Psoas muscle (tissue), 8 donors: ENCODE measurements at places on chromosomes 1 and 21. TPM values are rescaled to one million over a fixed set of nuclear protein-coding genes. Genes with fewer than 3 reads are reported as not detected.

DNA sequence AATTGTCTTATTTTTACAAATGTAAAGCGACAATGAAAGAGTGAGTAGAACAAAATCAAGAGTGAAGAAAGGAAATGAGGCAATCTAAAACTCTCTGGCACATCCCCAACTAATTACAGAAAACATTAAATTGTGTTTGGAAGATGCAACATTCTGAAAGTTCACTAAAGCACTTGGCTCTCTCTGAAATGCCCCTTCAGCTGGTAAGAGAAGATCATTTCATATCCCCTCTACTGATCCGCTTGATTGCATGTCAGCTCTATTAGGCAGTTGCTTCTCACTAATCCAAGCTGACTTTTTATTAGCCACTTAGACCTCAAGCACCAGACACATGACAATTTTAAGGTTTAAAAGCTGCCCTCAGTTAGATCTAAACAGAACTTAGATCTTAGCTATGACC is 262.8 kb upstream of the PRMT6 start:
- DNase-seq = no peak

Gene ERVH48-1
- not detected for total RNA-seq

DNA sequence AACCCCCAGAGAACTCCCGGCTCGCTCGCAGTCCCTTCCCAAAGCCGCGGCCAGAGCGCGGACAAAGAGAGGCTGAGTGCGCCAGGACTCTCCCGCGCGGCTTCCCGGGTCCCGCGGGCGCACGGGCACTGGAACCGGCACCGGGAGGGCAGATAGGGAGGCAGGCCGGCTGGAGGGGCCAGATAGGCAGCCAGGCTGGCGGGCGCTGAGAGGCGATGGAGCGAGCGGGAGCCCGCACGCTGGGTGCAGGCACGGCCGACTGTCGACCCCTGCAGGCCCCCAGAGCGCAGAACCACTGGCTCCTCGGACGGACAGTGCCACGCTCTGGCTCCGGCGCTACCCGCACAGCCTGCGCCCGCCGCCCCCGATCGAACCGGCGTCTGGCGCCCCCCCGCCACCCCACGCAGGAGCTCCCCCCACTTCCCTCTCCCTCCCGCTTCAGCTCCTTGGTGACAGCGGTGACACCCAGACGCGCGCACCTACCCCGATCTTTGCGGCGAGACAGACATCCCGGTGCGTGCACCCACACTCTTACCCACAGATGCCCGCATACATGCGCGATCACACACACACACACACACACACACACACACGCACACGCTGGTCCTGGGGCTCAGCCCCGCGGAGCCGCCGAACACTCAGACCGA is 534 bp downstream of the SLC6A9 start:
- DNase-seq = no peak

Gene AGO4
- total RNA-seq = 15.8 TPM

- no peak for DNase-seq
Observed at GRCh38 chr1:53478502-53478818, 19.3 kb downstream of the DMRTB1 start.

DNA sequence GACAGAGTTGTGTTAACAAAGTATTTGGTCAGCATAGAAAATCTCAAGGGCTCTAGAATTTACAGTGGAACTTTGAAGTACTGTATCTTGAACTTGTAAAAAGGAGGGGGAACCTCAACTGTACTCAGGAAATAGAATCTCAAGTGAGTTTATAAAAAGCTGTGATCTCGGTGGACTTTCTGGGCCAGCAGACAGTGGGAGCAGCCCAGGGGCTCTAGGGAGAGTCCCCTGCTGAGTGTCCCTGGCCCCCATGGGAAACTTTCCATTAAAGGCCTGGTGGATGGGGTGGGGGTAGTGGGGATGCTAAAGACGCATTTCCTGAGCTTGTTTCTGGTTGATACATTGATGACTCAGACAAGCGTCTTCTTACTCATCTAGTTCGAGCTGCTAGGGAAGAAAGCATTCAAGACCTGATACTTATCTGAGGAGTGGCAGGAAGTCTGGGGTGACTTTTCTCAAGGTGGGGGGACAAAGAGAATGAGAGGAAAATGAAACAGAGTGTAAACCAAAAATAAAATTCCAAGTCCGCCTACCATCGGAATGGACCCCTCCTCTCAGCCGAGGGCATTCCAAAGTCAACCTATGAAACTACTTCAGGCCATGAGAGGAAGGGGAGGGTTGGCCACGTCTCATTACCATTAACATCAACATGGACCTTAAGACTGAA is 65.5 kb downstream of the NID1 start:
- no peak for DNase-seq

DNA sequence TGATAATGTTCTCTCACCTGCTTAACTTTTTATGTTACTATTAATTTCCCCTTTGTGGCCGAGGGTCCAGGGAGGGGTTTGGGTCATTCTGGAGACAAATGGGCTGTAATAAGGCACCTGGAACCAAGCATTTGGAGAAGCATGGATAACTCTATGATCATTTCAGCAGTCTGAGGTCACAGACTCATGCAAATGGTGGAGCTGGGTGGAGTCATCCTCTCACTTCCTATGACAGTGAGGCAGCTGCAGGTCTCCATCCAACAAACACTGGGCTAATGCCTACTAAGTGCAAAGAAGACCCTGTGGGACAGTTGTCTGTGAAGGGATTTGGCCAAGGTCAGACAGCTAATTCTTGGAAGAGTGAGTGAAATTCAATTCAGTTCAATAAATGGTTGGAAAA is 28.8 kb upstream of the CAMTA1 start:
- no peak for DNase-seq

DNA sequence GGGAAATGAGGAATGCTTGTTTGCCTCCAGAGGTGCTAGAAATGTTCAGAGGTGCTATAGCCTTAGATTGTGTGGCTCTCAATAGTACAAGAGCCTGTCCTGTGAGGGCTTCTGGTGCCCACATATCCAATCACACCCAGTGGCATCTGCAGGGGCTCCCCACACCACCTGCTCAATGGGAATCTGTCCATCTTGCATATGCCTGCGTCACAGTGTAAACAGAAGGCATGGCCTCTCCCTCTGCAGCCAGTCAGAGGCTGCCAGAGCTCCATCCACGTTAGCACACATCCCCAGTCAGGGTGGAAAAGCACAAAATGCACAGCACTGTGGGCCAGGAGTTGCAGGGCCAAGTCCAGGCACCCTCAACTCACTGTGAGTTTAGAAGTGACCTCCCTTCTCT is 113.6 kb upstream of the GRIK3 start:
- no peak for DNase-seq

- DNase-seq = no peak
Observed at GRCh38 chr1:170426596-170426995, 105.4 kb upstream of the GORAB start.

Gene CFHR1
- total RNA-seq = not detected

- no peak for DNase-seq
Observed at GRCh38 chr1:170891872-170892271, 43.5 kb upstream of the MROH9 start.

- DNase-seq = no peak
Observed at GRCh38 chr1:66359815-66360214, 174.1 kb upstream of the SGIP1 start.

- DNase-seq = no peak
Observed at GRCh38 chr1:37741130-37741529, 23.8 kb downstream of the EPHA10 start.

GRCh38 chr1:233668725-233669294 is 54.9 kb downstream of the KCNK1 start:
- no peak for DNase-seq

Gene RNF186
- total RNA-seq = not detected

- DNase-seq = no peak
Observed at GRCh38 chr1:165162671-165163241, 193.8 kb downstream of the LMX1A start.

Gene TRMT13
- 9.0 TPM for total RNA-seq

Gene S100A9
- 53.4 TPM for total RNA-seq

DNA sequence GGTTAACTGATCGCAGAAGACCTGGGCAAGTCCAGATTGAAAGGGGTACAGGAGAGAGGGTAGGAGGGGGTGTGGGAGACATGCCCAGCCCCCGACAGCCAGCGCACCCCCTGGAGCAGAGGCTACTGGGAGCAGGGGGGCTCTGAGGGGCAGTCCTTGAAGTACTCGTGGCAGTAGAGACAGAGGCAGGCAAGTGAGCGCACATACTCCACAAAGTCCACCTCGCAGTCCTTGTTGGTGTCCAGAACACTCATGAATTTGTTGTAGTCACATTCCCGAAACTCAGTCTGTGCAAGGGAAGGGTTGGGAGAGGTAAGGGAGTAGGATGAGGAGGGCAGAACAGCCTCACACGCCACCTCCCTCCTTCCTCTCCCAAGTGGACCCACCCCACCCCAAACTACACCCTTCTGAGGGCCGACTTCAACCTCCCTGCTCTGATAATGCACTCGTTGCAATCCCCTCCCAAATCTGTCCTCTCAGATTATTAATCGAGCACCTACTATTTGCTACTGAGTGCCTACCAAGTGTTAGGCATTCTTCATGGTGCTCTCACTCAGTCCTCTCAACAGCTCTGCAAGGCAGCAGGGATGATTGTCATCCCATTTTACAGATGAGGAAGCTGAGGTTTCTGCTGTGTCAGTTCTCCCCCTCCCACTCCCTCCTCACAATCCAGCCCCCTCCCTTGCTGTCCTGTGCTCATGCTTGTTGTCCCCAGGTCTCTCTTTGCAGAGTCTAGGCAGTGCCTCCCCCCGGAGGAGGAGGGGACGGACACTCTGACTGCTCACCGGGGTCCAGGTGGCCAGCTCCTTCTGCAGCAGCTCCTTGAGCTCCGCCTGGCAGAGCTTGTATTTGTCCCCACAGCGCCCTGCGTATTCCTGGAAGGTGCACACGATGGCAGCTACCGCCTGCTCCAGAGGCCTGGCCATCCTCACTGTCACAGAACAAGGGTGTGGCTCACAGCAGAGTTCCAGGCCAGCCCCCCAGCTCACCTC is 1.2 kb downstream of the S100A3 start:
- peak; percentile 43 for DNase-seq

DNA sequence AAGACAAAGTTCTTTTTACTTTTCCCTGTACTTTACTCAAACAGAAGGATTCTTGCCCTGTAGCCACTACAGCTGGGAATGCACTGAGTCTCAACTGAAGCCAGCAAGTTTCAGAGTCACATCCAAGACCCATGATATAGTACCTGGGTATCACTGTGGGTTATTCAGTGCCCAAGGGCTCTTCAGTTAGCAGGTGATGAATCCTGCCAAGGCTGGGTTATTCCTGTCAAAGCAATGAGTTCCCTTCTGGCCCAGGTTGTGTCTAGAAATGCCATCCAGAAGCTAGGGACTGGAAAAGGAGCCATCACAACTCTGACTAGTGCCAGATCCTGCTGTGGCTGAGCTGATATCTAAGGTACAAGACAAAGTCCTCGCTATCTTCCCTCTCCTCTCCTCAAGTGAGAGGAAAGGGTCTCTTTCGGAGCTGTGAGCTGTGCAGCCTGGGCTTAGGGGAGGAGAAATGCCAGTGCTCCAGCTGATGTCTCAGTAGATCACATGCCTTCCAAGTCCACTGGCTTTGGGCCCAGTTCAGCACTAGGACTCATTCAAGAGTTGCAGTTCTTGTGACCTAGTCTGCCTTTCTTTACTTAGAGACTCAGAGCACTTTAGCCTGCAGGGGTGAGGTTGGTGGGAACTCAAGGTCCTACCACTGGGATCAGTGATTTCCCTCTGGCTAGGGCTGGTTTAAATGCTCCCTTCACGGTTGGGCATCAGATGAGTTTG is 369.4 kb downstream of the TBX15 start:
- peak; percentile 61 for DNase-seq

Gene MAP3K7CL
- 32.0 TPM for total RNA-seq

DNA sequence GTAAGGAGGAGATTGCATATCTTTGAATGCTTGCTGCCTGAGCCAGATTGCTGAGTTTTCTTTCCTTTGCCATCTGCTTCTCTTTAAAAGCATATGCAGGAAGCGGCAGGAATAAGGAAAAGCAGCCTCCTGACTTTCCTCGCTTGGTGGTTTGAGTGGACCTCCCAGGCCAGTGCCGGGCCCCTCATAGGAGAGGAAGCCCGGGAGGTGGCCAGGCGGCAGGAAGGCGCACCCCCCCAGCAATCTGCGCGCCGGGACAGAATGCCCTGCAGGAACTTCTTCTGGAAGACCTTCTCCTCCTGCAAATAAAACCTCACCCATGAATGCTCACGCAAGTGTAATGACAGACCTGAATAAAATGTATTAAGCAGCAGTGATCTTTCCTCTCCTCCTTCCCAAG is 1.5 kb downstream of the CORT start:
- DNase-seq = no peak

DNA sequence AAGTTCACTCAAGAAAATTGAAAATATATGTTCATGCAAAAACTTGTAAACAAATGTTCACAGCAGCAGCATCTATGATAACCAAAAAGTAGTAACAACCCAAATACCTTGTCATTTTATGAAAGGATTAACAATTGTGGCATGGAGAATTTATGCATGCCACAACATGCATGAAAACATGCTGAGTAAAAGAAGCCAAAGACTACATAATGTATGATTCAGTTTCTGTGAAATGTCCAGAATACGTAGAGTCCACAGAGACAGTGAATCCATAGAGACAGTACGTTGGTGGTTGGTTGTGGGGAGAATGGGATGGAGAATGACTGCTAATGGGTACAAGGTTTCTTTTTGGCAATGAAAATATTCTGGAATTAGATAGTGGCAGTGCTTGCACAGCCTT is 148.7 kb downstream of the MAST2 start:
- DNase-seq = no peak

Gene FAM229A
- 1.9 TPM for total RNA-seq

Gene KRTAP24-1
- not detected for total RNA-seq

- no peak for DNase-seq
Observed at GRCh38 chr1:117128323-117129079, 7.0 kb upstream of the TRIM45 start.

Gene BOLA1
- total RNA-seq = 13.9 TPM

Gene ATP1A2
- total RNA-seq = 633 TPM

Gene IL6R
- total RNA-seq = 182 TPM

GRCh38 chr1:207579436-207579799 is 65.5 kb upstream of the CR1L start:
- no peak for DNase-seq

DNA sequence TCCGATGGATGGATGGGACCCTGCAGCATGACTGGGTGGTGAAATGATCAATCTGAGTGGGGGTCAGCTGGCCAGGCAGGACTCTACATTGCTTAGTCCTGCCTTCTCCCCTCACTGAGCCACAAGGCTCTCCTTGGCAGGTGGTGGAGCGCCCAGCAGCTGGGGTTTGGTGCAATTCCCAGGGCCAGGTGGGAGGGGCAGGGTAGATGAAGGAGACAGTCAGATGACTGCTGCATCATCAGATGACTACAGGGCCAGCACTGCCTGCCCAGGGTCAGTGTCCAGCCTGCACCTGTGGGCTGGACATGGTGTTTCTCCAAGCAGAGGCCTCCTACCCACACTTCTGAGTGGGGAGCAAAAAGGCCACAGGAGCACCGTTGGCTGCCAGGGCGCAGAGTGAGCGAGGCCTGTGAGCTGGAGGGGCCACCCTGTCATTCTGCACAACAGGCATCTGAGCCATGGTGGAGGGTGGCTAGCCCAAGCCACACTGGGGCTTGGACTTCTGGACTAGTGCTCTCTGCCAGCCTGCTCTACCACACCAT is 103.9 kb upstream of the EDN2 start:
- no peak for DNase-seq

- DNase-seq = no peak
Observed at GRCh38 chr21:29711236-29711635, 228.6 kb downstream of the GRIK1 start.
